ENCODE measurements at places on chromosomes 13 and 19. TPM values are rescaled to one million over a fixed set of nuclear protein-coding genes. Genes with fewer than 3 reads are reported as not detected.

GRCh38 chr13:57740719-57741118 lies 109.2 kb downstream of the PCDH17 start:
- DNase-seq: no peak

The PSG7 gene
- not detected for total RNA-seq

- no peak for DNase-seq
These were observed 28.8 kb downstream of the FOXO1 start for GRCh38 chr13:40637643-40638042.

GRCh38 chr19:33102893-33103292 lies 21.9 kb downstream of the GPATCH1 start:
- no peak for DNase-seq

The LGALS14 gene
- not detected for total RNA-seq

DNA sequence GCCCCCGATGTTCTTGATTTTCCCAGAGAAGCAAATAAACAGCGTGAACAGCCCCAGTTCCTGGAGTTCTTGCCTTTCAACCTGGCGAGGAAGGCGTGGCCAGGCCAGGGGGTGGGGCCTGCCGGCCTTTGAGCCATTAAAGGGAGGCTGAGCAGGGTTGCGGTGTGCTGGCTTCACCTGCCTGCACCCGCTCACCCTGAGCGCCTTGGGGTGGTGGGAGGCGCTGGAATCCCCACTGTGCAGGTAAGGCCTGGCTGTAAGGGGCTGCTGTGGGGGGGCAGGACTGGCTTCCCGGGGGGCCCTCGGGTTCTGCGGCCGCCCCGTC lies 2.7 kb upstream of the MISP start:
- DNase-seq: no peak

The NOVA2 gene
- not detected for total RNA-seq

GRCh38 chr13:88097541-88097940 lies 426.4 kb downstream of the SLITRK5 start:
- no peak for DNase-seq

Data from Daoy (cell line).